ENCODE measurements at places on chromosomes 13 and 19.

GRCh38 chr13:46184277-46184699, 2.3 kb upstream of the LCP1 start:
- no peak overlapping the region for H3K4me3 ChIP-seq
- H3K27ac ChIP-seq, result peak overlapping the region; percentile 93
- peak; percentile 73 for DNase-seq
- H3K4me1 ChIP-seq, result no peaks in the 10 kb centered on the region
- no peaks in the 10 kb centered on the region for H3K27me3 ChIP-seq

DNA sequence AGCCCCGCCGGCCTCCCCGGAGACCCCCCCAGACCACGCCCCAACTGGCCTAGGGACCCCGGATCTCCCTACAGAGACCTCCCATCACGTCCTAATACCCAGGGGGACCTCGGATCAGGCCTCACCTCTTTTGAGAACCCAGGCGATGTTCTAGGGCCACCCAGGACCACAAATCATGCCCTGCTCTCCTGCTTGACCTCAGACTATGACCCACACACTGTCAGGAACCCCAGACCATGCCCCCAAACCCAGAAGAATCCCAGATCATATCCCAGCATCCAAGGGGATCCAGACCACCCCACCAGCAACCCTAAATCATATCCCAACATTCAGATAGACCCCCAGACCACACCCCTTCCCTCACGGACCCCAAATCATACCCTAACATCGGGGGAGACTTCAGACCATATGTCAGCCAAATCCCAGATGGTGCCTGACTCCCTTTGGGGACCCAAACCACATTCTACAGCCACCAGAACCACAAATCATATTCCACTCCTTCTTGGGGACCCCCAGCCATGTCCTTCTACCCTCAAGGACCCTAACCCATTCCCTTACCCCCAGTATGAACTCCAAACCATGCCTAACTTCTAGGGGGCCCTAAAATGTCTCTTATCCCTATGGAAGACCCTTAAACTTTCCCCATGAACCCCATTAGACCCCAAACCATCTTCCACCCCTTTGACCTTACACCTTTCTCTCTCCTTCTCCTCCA, 611 bp upstream of the LRFN1 start:
- H3K4me3 ChIP-seq, result no peak overlapping the region
- peaks cover 18% of the 10 kb centered on the region for H3K27me3 ChIP-seq
- H3K4me1 ChIP-seq, result no peaks in the 10 kb centered on the region
- no peak for DNase-seq
- H3K27ac ChIP-seq, result no peak overlapping the region

GRCh38 chr13:20446405-20446804, 79.3 kb downstream of the CRYL1 start:
- DNase-seq, result no peak
- no peak overlapping the region for H3K4me3 ChIP-seq
- H3K36me3 ChIP-seq, result no peaks in the 10 kb centered on the region

GRCh38 chr13:42239644-42240043, 32.3 kb upstream of the AKAP11 start:
- H3K4me1 ChIP-seq, result no peaks in the 10 kb centered on the region
- H3K36me3 ChIP-seq, result no peaks in the 10 kb centered on the region
- no peaks in the 10 kb centered on the region for H3K27me3 ChIP-seq
- H3K4me3 ChIP-seq, result no peak overlapping the region
- H3K27ac ChIP-seq, result no peak overlapping the region

GRCh38 chr13:23687614-23688013, 117.4 kb downstream of the TNFRSF19 start:
- H3K36me3 ChIP-seq, result no peaks in the 10 kb centered on the region
- no peaks in the 10 kb centered on the region for H3K4me1 ChIP-seq
- H3K27me3 ChIP-seq, result no peaks in the 10 kb centered on the region

GRCh38 chr13:59342400-59342799, 821.3 kb downstream of the DIAPH3 start:
- H3K36me3 ChIP-seq, result no peaks in the 10 kb centered on the region
- DNase-seq, result no peak
- H3K27me3 ChIP-seq, result no peaks in the 10 kb centered on the region
- H3K4me3 ChIP-seq, result no peak overlapping the region

DNA sequence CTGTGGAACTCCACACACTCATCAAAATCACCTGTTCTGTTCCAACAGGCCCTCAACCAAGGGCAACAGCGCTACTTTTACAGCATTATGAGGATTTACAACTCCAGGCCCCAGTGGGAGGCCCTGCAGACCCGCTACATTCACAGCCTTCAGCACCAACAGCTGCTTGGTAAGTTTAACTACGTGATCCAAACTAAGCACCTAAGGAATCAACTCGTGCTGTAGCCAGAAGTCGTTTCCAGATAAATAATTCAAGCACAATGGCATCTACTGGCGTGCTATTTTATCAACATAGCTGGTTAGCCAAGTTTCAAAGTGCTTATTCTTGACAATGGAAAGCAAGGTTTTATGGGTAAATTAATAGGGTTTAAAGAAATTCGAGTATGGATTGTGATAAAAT, 5.3 kb downstream of the FAM216B start:
- no peaks in the 10 kb centered on the region for H3K27me3 ChIP-seq
- DNase-seq, result no peak
- H3K27ac ChIP-seq, result no peak overlapping the region
- no peaks in the 10 kb centered on the region for H3K36me3 ChIP-seq
- H3K4me3 ChIP-seq, result no peak overlapping the region
- no peaks in the 10 kb centered on the region for H3K4me1 ChIP-seq

DNA sequence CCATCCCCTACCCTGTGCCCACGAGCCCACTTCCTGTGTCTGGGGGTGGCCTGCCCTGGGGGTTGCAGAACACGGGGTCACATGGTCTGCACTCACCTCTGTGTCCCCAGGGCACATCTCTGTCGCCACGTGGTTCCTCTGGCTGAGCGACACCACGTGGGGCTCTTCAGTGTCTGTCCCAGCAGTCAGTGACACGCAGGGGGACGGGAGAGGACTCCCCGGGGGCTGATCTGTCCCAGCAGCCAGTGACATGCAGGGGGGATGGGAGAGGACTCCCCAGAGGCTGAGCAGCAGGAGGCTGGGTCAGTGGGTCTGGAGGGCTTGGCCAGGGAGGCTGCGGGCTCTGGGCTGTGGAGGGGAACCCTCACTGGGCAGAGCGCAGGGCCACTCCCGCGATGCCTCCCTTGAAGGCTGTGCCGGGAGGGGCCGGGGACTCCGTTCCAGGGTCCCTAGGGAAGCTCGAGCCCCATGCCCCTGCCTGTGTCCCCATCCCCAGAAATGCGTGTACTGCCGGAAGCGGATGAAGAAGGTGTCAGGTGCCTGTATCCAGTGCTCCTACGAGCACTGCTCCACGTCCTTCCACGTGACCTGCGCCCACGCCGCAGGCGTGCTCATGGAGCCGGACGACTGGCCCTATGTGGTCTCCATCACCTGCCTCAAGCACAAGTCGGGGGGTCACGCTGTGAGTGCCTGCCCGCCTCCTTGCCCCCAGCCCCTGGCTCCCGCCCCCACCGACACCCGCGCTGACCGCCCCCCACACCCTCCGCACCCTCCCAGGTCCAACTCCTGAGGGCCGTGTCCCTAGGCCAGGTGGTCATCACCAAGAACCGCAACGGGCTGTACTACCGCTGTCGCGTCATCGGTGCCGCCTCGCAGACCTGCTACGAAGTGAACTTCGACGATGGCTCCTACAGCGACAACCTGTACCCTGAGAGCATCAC, 174.8 kb downstream of the KDM4B start:
- H3K27me3 ChIP-seq, result no peaks in the 10 kb centered on the region
- no peak overlapping the region for H3K4me3 ChIP-seq
- peaks cover 19% of the 10 kb centered on the region for H3K4me1 ChIP-seq
- no peak overlapping the region for H3K27ac ChIP-seq
